ENCODE measurements at places on chromosomes 2 and 18. TPM values are rescaled to one million over a fixed set of nuclear protein-coding genes. Genes with fewer than 3 reads are reported as not detected.

The ANO7 gene
- 2.0 TPM for total RNA-seq

The C2orf78 gene
- not detected for total RNA-seq

The TUBB8B gene
- total RNA-seq = not detected

The NT5C1B gene
- not detected for total RNA-seq

The MC2R gene
- total RNA-seq = not detected

The CCDC195 gene
- not detected for total RNA-seq

The PLCL1 gene
- not detected for total RNA-seq

The MXD1 gene
- total RNA-seq = 1.8 TPM

The E2F6 gene
- total RNA-seq = 25.7 TPM

The TRIM43 gene
- total RNA-seq = not detected

The PDE11A gene
- total RNA-seq = 0.30 TPM

The ATP6V1C2 gene
- total RNA-seq = 0.15 TPM

The STARD6 gene
- not detected for total RNA-seq

The TUBA3D gene
- total RNA-seq = 5.1 TPM

The SERPINB5 gene
- 0.13 TPM for total RNA-seq

The AMER3 gene
- not detected for total RNA-seq

The CACNB4 gene
- 0.15 TPM for total RNA-seq

The NGEF gene
- total RNA-seq = 15.5 TPM

The SLC11A1 gene
- 0.08 TPM for total RNA-seq

The FAP gene
- not detected for total RNA-seq

The DNER gene
- 10.4 TPM for total RNA-seq

The C2orf66 gene
- not detected for total RNA-seq

The SLC35F5 gene
- 50.2 TPM for total RNA-seq

The CHRNG gene
- total RNA-seq = not detected

All from A549 treated with Hydrocortisone at 1 μM for 4 hours (cell line).